NCI-H1417 (cell line): ENCODE measurements at places on chromosomes 3 and 15.

GRCh38 chr3:155643581-155644165 is 101.2 kb downstream of the PLCH1 start:
- DNase-seq: no peak

GRCh38 chr3:3087716-3088465 is 22.3 kb downstream of the IL5RA start:
- DNase-seq: no peak

DNA sequence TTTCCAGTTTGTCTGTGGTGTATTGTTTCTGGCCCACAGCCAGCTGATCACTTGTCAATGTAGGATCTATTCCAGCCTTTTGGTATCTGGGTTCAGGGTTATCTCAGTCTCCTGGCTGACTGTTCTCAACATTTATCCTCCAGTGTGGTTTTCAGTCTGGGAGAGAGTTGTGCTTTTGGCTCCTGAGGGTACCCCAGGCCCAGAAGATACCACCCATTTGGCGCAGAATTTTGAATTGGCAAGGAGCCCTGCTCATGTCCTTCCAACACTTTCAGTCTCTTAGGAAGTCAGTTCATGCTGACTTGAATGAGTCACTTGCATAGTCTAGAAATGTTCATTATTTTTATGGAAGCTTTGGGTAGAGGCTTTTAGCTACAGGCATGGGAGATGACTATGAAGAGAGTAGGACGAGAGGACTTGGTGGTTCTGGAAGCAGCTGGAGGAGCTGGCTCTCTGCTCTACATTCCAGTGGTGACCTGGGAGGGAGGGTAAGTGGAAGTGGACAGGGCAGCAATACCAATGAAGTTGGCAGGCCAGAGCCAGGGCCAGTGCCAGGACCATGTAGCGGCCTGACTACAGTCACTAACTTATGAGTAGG is 7.2 kb downstream of the POLR2H start:
- no peak for DNase-seq

GRCh38 chr15:36755341-36756000 is 176.0 kb downstream of the CDIN1 start:
- peak; percentile 81 for DNase-seq

- DNase-seq: no peak
These were observed 24.9 kb upstream of the KCTD6 start for GRCh38 chr3:58466899-58467563.

- DNase-seq: no peak
These were observed 34.1 kb downstream of the ZNF710 start for GRCh38 chr15:90035095-90035839.

- no peak for DNase-seq
These were observed 32.0 kb downstream of the AADACL2 start for GRCh38 chr3:151765685-151766084.

DNA sequence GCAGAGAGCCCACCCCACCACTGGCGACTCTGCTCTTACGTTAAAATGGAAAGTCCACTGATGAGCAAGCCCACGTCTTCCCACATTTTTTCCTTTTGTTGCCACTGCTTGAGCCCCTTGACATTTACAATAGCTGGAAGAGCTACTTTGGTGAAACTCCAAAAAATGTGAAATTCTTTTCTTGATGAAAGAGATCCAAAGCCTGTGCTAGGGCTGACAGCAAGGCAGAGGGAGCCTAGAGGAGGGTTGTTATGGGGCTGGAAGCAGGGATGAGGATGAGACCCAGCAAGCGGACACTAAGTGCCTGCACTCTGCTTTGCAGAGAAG is 97.1 kb downstream of the CEMIP start:
- no peak for DNase-seq

- DNase-seq: no peak
These were observed at the start of gene IL20RB for GRCh38 chr3:136957751-136958288. TSS of gene IL20RB (plus strand) at chr3:136957983. CDS start at chr3:136958114, 131 bp downstream.

DNA sequence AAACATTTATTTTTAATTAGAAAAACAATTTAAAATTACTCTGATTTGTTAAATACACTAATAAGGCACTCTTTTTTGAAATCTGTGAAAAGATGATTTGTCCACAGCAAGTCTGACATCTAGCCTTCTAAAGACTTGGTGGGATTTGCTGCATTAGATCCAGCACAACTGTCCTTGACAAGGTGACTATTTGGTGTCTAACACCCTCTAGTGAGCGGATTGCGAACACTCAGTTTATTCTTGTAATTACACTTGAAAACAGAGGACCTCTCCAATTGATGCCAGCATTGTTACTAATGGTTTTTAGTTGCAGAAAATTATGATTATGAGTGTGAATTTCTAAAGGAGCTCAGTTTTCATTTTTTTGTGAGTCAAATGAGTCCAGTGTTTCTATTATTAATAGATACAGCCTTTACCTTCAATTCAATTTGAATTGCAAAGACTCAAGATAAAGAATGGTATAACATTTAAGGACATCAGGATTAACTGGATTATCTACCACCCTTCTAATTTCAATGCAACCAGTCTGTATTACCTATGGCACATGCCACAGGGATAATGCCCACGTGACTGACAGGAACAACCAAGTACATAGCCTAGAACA is 29.7 kb upstream of the STRIT1 start:
- DNase-seq: peak; percentile 93

- no peak for DNase-seq
These were observed 6.8 kb upstream of the TXNRD3 start for GRCh38 chr3:126661532-126662364.

- DNase-seq: no peak
These were observed 27.6 kb downstream of the MEX3B start for GRCh38 chr15:82018201-82018600.

GRCh38 chr15:90419206-90419605 is 31.2 kb downstream of the IQGAP1 start:
- no peak for DNase-seq

DNA sequence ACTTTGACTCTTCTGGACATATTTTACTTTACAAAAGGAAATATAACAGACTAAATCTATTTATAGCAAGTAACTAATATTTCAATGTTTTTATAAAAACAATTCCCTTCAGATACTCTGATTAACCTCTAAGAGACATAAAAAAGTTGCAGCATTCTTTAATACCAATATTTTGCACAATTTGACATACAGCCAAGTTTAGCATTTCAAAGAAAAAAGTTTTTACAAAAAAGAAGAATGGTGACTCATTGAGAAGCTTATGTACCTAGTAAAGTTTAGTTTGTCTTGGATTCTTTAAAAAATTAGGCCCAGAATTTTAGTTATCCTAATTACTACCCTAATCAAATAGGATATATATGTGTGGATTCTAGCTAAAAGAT is 17.6 kb downstream of the DAZL start:
- DNase-seq: no peak

- no peak for DNase-seq
These were observed 6.6 kb downstream of the SOX2 start for GRCh38 chr3:181718369-181718768.

DNA sequence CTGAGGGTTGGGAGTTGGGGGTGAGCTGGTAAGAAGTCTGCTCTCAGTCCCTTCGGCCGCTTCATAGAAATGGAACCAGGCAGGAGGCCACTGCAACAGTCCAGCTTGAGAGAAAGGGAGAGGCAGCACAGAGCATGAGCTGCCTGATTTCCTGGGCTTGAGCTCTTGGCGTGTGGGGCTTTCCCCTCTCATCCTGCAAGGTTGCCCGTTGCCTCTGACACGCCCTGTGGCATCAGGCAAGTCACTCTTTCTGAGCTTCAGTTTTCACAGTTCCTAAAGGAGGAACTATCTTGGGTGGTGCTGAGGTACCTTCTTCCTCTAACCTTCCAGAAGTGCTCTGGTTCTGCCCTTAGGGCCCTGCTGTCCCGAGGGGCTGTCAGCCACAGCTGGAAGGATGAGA is 4.9 kb downstream of the MESP2 start:
- no peak for DNase-seq

DNA sequence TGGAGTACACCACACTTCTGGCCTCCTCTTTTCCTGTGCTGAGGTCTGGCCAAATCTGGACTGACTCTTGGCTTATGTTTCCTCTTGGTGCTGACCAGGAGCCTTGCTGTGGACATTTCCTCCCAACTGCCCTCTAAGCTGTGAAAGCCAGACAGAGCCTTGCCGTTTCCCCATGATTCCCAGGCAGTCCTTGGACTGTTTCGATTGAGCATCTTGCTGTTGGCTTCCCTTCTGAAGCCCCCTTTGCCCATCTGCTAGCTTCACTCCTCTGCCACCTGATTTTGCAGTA is 110.5 kb downstream of the EPHB1 start:
- DNase-seq: no peak

DNA sequence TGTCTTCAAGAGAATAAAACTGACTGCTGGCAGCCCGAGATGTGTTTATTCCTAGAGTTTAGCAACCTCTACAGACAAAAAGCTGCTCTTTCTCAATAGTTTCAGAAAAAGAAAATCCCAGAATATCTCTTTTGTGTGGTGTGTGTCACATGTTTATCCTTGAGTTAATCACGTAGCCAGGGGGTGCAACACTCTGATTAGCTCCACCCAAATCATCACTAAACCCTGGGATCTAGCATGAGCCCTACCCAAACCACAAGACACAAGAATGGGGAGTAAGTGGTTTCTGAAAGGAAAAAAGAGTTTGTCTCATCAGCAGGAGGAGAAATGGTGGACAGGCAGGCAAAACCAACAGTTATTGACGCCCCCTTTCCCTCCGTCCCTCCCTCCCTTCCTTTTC is 78.5 kb upstream of the AGBL1 start:
- no peak for DNase-seq

GRCh38 chr3:100882571-100882984 is 110.6 kb downstream of the ABI3BP start:
- DNase-seq: no peak

- DNase-seq: no peak
These were observed 172.0 kb upstream of the HES1 start for GRCh38 chr3:193963808-193964516.

DNA sequence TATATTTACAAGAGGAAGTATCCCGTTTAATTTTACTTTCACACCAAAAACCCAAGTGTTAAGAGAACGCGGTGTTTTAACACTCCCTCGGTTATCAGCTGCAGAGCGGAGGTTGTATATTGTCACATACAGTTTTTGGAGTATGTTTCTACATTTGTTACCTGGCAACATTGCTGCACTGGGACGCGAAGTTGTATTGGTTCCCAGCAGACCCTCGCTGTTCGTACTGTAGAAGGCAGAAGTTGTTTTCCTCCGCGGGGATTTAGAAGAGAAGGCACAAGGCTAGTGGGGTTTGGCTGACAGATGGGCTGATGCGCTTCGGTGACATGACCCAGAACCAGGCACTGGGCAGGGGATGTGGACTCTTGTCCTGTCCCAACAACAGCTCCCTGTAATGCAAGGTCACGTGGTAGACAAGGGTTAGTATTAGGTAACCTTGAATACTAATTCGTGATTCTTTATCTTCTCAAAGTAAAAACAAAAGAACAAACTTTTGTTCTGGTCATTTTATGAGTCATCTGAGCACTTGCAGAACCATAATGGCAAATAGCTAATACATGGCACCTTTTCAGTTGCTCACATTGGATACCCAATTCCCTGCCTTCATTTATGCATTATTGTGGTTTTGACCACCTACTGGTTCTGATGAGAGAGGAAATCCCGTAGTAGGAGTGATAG is 230.4 kb upstream of the BHLHE40 start:
- no peak for DNase-seq

DNA sequence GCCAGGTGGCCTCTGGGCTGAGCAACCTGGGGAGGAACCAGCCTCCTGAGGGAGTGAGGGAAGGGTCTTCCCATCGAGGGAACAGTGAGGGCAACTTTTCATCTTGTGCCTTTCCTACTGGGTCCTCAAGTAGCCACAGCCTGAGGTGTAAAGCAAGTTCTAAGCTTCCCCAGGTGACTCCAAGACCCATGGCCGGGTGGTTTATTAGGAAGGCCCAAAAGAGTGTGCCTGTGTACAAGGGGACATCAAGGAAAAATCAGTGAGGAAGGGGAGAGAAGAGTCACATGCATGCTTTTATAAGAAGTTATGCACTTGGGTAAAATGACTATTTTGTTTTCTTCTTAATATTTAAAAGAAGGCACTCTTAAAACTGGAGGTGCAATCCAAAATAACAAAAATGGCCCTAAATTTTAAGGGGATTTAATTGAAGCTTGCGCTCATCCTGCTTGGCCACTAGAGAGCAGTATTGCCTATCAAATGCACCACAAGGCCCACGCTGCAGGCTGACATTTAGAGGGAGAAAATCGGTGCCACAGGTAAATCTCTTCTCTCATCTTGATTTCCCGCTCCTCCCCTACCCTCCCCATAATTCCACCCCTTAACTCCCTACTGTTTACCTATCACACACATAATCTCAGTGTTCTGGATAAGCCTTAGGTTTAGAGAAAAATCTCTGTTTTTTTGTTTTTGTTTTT is 6.7 kb downstream of the NANOGP8 start:
- DNase-seq: peak; percentile 24
